ENCODE measurements at places on chromosomes 7 and 10.

GRCh38 chr7:52088008-52088901 is 771.6 kb upstream of the COBL start:
- no peak for DNase-seq

DNA sequence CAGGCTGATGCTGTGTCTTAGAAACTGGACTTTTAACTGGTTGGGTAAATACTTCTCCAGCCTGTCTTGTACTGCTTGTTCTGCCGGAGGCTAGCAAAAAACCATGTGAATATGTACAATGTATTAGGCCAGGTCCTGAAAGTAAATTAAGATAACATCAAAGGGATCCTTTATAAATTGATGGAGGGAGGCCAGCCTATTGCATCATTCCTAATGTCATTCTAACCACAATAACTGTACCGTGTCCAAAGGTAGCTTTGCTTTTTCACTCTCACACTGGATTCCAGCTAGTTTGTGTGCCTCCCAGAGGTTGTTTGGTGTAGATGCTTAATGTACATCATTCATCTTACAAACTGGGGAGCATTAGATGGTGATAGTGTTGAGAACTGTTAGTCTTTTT is 91.2 kb upstream of the SEM1 start:
- DNase-seq: no peak

DNA sequence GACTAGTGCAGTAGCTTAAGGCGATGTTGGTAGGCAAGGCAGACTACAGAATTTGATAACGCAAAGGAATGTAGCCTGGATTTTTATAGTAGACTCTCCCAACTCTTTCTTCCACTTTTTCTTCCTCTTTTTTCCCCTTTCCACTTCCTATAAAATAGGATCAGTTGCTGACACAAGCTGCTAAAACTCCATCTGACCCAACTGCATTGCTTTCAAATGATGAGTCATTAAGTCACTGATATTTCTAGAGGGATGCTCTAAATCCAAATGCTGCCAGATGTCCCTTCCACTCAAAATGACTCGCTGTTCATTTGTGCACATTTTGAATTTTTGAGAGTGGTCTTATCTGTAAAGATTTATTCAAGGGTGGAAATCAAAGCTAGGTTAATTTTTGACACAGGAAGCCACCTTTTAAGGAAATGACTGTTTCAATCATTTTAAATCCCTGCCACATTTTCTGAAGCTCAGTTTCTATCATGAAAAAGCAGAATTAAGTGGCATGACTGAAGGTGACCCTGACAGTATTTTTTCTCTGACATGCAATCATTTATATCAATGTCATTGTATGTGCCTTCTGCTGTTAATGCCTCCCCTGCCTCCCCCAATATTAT is 25.8 kb upstream of the SFMBT2 start:
- DNase-seq: no peak

DNA sequence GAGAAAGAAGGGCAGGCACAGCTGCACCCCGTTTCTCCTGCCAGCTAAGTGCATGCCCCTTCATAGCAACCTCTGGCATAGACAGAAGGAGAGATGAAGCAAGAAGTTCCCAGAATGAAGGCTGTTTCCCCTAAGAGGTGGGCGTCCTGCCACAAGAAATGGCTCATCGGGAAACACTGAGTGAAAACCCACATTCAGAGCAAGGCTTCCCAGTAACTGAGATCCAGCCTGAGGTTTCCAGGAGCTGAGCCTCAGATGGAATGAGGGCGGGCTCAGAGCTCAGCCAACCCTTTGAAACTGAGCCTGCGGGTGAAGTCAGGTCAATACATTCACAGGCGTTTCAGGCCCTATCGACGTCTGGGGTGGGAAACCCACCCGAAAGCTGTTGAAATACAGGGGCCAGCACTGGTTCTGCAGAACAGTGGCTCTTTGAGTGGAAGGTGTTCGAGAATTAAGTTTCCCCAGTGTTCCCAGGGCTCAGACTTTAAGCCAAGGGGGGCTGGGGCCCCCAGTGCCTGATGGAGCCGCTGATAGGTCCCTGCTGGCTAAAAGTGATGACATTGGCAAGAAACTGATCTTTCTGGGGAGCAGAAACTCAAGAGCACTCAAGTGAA is 510.2 kb downstream of the RPS24 start:
- no peak for DNase-seq

- peak; percentile 42 for DNase-seq
These were observed 28.4 kb downstream of the TMEM130 start for GRCh38 chr7:98841179-98841997.

GRCh38 chr7:2510909-2511768 is 8.4 kb upstream of the LFNG start:
- DNase-seq: no peak

DNA sequence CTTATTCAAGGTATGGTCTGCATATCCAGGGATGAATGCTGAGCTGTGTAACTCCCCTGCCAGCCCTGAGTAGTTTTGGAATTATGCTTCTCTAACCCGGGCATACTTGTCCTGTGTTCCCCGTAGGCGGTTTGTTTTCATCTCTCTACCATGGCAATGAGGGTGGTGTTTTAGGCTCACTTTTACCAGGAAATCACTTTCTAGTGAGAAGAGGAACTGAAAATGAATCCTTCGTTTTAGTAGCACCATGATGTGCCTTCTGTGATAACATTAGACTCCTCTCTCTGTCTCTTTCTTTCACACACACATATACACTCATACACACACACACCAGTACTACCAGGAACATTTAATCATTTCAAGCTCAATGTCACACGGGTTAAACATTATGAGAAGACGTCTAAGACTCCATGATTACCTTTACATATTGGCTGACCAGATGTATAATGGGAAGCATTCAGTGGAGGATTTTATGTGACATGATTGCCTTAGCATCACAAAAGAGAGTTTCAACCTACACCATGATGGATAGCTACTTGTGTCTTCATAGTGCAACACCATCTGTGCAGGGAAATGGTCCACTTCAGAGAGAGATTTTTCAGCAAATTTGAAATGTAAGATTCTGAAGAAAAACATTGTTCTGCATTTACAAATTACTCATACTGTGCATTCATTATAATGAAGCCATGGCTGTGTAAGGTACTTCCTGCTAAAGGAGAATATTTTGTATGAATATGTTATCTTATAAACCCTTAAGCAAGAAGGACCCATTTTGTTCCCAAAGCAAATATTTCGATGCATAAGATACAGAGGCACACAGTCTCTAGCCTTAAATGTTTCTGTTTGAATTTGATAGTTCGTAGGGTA is 31.0 kb upstream of the PFKP start:
- DNase-seq: no peak

DNA sequence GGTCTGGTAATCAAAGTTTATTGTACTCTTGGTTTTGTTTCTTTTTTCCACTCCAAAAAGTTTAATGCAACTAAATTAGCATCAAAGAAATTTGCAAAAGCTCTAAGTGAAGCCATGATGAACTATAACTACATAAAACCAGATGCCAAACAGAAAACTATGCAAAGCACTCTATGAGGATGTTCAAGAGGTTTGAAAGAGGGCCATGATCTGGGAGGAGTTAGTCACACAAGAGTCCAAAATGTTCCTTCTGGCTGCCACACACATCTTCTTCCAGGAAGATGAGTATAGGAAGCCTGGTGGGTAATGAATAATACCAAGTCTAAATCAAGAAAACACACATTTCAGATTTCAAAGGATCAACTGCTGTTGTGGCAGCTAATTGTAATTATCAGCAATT is 28.4 kb downstream of the GLI3 start:
- no peak for DNase-seq

DNA sequence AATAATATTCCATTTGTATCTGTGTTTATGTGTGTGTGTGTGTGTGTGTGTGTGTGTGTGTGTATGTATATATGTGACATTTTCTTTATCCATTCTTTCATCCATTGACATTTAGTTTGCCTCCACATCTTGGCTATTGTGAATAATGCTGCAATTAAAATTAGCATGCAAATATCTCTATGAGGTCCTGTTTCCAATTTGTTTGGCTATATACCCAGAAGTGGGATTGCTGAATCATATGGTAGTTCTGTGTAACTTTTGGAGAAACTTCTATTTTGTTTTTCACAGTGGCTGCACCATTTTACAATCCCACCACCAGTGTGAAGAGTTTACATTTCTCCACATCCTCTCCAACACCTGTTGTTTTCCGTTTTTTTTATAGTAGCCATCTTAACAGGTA is 53.1 kb downstream of the CH25H start:
- DNase-seq: no peak

- no peak for DNase-seq
These were observed 14.7 kb downstream of the LZTS2 start for GRCh38 chr10:101014230-101014884.
